ENCODE measurements at places on chromosomes 5 and 9.

DNA sequence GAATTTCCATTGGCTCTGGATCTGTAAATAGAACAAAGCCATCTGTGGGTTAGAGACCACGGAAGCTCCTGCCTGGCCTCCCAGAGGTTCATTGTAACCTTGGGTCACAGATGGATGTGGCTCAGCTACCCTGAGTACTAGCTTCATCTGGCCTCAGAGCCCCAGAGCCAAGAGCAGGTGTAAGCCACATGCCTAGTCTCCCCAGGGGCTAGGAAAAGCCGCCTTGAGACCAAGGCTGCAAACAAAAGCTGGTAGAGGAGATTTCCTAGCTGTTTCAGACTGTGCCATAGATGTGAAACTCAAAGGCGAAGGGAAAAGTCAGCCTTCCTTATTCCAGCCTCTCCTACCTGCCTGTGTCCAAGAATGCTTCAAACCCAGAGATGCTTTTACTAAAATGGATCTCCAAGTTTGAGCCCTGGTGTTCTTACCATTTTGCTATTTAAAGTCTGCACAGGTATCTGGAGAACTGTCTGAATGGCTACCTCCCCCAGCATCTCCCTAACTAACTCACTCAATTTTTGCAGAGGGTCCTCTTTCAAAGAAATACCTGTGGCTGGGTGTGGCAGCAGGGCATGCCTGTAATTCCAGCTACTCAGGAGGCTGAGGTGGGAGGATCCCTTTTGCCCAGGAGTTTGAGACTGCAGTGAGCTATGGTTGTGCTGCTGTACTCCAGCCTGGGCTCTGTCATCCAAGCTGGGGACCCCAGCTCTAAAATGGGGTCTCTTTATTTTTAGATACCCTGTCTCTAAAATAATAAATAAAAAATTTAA, 42.3 kb upstream of the MAP1B start:
- no peak for DNase-seq

- DNase-seq: no peak
Measured at GRCh38 chr9:16771356-16771755, 99.1 kb downstream of the BNC2 start.

GRCh38 chr5:167554564-167555290, 736.7 kb upstream of the WWC1 start:
- DNase-seq: no peak

DNA sequence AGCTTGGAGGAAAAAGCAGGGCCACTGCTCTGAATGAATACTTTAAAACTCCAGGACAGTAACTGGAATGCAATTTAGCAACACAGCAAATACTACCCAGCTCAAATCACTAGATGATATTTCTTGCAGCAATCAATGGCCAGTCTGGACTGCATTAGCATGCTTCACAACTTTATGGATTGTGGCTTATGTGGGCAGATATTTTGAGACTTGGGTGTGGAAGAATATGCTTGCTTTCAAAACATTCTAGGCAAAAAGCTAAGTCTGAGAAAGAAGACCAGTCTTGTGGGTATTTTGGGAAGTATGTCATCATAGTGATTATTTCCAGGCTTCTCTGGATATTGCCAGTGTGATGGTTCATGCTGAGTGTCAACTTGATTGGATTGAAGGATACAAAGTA, 3.1 kb downstream of the RANBP3L start:
- DNase-seq: no peak

DNA sequence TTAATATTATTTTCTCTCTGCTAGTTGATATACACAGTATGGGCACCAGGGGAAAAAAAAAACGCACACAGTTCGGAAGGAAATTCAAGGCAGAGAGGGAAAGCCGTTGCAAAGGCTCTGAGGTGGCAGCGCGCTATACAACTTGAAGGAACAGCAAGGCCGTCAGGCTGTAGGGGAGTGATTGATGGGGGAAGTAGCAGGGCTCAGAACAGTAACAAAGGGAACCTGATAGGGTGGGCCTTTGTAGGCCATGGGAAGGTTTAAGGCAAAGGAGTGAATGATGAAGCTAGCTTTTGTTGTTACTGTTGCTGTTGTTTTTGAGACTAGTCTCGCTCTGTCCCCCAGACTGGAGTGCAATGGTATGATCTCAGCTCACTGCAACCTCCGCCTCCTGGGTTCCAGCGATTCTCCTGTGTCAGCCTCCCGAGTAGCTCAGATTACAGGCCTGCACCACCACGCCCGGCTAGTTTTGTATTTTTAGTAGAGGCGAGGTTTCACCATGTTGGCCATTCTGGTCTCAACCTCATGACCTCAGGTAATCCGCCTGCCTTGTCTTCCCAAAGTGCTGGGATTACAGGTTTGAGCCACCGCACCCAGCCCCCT, 27.0 kb downstream of the AQP7 start:
- DNase-seq: no peak

DNA sequence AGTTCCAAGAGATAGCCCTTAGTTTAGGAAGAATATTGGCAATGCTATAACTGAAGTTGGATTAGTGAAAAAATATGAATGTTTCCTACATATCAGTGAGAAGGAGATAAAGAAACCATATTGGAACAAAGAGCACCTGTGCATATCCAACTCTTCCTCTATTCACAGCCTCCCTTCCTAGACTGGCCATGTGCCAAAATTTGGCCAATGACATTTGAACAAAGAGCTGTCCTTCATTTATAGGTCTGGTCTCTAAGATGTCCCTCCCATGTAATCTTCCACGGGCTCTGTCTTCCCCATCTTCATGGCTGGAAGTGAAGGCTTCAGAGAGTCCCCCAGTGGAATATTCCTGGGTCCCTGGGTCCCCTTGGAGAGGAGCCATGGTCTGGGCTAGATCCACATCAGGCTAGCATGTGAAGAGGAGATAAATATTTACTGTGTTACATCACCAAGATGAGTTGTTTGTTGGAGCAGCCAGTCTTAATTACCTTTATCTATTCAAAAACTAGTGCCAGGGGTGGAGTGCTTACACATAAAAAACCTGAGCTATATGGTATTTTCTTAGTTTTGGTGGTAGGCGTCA, 190.0 kb upstream of the S1PR3 start:
- no peak for DNase-seq

DNA sequence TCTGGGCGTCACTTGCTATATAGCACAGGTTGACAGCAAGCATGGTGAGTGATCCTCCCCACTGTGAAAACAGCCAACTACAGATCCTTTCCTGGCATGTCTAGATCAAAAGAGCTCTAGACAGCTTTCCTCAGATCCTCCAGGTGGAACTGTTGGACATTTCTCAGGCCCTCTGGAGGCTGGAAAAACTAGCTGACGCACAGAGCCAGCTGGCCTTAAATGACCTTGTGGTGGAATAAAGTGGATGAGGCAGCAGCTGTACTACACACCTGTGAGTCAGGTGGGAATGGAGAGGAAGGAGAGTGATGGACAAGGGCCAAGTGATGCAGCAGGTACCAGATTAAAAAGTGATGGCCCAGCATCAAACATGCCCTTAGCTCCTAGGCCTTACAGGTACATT, 172.7 kb downstream of the TRIM32 start:
- DNase-seq: no peak

GRCh38 chr9:69468380-69468779, 143.4 kb downstream of the ENTREP1 start:
- no peak for DNase-seq

DNA sequence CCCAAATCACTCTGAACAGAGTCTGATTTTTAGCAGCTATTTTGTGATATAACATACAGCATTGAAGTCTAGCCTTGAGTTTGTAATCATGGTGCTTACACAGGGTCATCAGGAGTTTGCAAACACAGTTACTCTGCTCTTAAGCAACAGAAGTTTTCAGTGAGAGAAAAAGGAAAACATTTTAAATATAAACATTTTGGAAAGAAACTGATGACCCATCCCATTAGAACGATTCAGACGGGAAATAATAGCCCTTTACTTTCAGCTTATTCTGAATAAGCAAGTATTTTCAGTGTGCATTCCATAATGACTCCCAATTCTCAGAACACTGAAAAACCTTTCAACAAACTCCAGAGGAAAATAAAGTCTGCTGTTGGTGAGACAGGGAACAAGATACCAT, 46.7 kb upstream of the TMC1 start:
- no peak for DNase-seq

- DNase-seq: no peak
Measured at GRCh38 chr9:131190191-131190590, 64.8 kb downstream of the NUP214 start.

DNA sequence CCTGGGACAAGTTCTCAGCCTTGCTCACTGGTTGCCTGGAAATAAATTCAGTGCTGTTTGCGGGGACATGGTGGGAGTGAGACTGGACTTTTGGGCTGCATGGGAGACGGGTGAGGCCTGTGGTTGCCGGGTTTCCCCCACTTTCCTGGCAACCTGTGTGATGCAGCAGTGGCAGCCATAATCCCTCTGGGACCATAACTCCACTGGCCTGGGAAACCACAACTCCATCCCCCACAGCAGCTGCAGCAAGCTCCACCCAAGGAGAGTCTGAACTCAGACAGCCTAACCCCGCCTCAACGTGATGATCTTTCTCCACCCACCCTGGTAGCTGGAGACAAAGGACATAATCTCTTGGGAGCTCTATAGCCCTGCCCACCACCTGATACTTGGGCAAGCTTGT, 349.9 kb downstream of the PIK3R1 start:
- DNase-seq: no peak

DNA sequence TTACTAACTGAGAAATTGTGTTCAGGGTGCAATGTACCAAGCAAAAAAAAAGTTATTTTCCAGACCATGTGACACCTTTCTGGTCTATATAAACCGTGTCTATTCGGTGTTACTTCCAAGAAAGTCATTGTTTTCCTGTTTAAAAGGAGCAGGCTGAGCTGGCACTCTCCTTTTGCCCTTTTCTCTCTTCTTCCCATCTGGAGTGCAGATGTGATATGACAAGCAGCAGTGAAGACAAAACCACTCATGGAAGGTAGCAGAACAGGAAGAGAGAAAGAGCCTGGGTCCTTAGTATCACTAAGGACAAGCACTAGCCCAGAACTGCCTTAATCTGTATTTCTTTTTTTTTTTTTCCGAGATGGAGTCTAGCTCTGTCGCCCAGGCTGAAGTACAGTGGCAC, 25.6 kb downstream of the LYRM7 start:
- DNase-seq: no peak

- no peak for DNase-seq
Measured at GRCh38 chr5:139904566-139904815, 108.9 kb downstream of the PSD2 start.

DNA sequence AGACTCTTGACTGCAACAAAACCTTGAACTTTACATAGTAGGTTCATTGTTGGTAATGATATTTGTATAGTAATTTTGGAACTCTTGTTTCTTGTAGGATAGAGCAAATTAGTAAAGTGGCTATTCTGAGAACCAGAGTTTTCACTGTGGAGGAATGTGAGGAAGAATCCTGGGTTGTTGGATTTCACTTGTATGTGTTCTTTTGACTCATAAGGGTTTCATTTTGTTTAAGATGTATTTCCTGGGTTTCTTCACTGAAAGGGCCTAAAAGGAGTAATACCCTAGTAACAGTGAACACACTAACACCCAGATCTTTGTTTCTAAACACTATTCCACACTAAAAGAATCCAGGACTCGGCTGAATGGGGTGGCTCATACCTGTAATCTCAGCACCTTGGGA, 20.1 kb downstream of the TTC1 start:
- DNase-seq: no peak

GRCh38 chr5:119708076-119708790, 78.9 kb downstream of the FAM170A start:
- DNase-seq: no peak

- no peak for DNase-seq
Measured at GRCh38 chr5:147396070-147396823, 113.6 kb downstream of the DPYSL3 start.

DNA sequence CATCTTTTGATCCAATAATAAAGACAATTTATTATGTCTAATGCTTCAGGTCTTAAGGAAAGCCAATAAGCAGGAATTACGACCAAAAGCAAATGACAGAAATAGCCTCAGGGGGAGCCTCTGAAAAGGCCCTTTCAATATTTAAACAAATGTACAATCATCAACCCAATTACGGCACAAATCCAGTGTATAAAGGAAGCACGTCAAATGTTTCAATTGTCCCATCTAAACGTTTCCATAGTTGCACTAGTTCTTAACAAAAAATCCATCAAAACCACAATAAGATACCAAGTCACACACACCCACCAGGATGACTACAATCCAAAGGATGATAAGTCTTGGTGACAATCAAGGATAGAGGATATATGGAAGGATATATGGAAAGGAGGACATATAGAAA, 41.9 kb downstream of the PSMB7 start:
- DNase-seq: no peak

- no peak for DNase-seq
Measured at GRCh38 chr5:154189256-154189818, 1.2 kb upstream of the GALNT10 start.

GRCh38 chr5:66896171-66896570, 300.0 kb downstream of the MAST4 start:
- DNase-seq: no peak

Measured in stimulated activated CD8-positive, alpha-beta memory T cell treated with anti-CD3 and anti-CD28 coated beads, Interleukin-4, amount 100 ng/mL, for 4 hours (primary cell).